ENCODE measurements at places on chromosomes 4 and X.

- DNase-seq = no peak
These were observed 78.0 kb downstream of the CHRNA9 start for GRCh38 chr4:40412866-40413795.

- DNase-seq = no peak
These were observed 324.2 kb downstream of the TMA16 start for GRCh38 chr4:163818673-163819072.

GRCh38 chrX:119406776-119407175 is 7.6 kb downstream of the SLC25A43 start:
- no peak for DNase-seq

DNA sequence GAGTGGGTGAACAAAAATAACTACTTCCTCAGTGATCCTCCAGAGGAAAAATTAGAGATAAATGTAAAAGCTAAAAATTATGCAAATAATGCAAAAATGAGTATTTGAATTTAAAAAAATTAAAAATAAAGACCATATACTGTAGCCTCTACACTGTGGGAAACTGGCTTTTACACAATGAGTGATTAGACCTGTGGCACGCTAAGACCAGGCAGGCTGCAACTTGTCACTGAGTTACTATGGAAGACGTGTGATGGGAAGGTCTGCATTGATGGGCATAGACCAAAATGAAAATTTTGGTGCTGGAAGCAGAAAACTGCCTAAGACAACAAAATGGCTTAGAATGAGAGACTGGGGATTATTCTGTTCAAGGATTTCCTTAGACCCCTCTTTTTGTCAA is 30.2 kb downstream of the BTC start:
- no peak for DNase-seq

GRCh38 chr4:152849350-152849749 is 69.6 kb downstream of the ARFIP1 start:
- DNase-seq = no peak

DNA sequence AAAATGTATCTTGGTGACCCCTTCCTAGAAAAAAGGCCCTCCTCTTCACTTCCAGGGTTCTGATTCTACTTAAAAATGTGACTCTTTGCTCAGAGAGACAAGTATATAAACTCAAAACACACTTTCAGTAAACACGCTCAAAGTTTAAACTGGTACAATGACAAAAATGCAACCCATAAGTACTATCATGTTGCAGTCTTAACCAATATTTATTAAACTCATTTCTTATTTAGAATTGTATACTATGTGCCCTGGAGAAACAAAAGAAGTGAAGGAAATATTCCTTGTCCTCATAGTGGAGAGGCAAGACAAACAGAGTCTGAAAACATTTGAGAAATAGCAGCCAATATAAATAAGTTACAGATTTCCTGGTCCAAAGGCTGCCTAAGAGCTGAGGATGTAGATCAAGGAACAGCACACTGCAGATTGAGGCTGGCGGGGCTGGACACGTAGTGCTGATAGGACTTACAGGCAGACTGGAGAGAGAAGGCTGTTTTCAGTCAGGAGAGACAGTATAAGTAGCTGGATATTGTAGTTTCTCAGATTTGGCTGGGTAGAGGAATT is 39.1 kb upstream of the ANXA3 start:
- no peak for DNase-seq

DNA sequence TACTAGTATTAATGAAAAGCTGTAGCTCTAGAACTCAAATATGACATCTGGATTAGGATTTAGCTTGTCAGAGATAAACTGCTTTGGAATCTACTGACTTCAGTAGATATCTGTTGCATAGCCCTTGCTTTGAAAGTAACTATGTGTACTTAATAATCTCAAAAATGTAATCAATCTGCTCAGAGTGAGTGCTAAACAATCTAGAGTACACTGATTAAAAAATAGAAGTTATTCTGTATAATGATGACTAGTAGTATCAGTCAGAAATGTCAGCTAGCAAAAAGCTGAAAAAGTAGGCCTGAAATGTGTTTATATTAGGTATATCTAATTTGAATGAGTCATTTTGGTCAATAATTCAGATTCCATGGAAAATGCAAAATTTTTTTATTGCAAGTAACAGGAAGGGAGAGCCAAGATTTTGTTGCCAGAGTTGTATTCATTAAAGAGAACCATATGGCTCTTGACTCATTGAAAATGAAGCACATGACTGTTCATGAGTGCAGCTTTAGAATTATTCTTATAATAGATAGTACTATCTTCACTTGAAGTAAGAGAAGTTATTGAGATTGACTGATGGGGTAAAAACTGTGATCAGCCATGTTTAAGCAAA is 20.0 kb downstream of the CLCN3 start:
- DNase-seq = no peak

DNA sequence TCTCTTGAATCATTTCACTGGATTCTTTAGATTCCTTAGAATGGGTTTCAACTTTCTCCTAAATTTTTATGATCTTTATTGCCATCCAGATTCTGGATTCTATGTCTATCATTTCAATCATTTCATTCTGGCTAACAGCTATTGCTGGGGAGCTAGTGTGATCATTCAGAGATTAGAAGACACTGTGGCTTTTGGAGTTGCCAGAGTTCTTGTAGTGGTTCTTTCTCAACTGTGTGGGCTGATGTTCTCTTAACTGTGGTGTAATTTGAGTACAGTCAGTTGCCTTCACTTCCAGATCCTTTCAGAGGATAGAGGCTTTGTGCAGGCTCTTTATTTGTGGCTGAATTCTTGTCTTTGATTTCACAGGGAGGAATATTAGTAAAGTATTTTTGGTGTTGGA is 12.1 kb upstream of the CSN2 start:
- no peak for DNase-seq

- DNase-seq = no peak
These were observed 804.3 kb downstream of the FSTL5 start for GRCh38 chr4:161359491-161359890.
